GM23248 (cell line): ENCODE measurements at places on chromosomes 1 and 21.

- DNase-seq = no peak
These were observed 43.0 kb upstream of the RAP1A start for GRCh38 chr1:111576547-111576946.

GRCh38 chr1:99992044-99992722 lies 22.4 kb downstream of the SLC35A3 start:
- no peak for DNase-seq

DNA sequence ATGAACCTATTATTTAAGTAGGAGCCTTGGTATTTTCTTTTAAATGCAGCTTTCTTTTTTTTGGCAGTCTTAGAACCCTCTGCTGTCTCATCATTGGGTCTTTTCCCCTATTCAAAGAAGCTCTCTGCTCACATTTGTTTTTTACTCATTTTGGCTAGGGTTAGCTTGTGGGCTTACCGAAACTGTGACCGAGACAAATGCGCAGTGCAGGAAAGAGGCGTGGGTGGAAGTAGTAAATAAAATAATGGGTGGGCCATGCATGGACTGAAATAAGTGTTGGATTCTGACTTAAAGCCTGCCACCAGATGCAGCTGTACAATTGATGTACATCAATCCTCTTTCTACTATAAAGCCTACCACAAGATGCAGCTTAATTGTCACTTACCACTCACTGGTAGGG lies 14.7 kb downstream of the XPR1 start:
- DNase-seq = no peak

DNA sequence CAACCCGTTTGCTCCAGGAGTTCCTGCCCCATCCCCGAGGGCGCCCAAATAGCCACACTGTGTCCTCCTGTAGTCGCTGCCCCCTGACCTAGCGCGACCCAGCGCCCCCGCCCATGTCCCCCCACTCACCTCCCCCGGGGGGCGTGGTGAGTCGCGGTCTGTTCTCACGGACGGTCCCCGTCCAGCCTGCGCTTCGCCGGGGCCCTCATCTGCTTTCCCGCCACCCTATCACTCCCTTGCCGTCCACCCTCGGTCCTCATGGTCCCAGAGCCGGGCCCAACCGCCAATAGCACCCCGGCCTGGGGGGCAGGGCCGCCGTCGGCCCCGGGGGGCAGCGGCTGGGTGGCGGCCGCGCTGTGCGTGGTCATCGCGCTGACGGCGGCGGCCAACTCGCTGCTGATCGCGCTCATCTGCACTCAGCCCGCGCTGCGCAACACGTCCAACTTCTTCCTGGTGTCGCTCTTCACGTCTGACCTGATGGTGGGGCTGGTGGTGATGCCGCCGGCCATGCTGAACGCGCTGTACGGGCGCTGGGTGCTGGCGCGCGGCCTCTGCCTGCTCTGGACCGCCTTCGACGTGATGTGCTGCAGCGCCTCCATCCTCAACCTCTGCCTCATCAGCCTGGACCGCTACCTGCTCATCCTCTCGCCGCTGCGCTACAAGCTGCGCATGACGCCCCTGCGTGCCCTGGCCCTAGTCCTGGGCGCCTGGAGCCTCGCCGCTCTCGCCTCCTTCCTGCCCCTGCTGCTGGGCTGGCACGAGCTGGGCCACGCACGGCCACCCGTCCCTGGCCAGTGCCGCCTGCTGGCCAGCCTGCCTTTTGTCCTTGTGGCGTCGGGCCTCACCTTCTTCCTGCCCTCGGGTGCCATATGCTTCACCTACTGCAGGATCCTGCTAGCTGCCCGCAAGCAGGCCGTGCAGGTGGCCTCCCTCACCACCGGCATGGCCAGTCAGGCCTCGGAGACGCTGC lies 1.1 kb downstream of the HTR6 start:
- DNase-seq = peak; percentile 45

DNA sequence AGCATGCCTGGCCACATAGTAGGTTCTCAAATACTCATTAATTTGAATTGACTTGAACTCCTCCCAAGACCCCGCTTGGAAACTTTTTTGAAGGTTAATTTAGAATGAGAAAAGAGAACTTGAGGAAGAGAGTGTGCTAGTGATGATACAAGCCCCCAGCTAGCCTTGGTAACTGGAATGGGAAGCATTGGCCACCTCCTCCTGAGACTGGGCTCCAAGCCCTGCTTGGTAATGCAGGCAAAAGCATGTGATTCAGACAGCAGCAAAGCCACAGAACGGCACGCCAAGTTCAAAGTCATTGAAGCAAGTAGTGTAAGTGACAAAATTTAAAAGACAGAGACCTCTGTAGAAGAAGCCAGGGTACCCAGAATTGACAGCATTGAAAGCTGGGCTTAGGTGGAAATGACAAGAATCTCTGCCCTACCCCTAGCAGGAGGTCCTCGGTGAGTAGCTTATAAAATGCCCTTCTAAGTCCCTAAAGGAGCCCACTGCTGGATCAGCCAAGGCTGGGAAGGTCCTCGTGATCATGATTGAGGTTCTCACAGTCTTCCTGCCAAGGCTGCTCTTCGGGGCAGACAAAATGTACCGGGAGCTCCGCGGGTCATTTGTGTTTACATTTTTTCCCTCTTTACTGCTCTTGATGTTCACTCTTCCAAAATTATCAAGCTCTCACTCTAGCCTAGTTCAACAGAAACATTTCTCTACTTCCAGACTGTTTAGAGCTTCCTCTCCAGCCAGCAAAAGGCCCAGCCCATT lies 99.4 kb downstream of the TSEN15 start:
- peak; percentile 92 for DNase-seq

GRCh38 chr1:212689758-212690529 lies 9.7 kb downstream of the BATF3 start:
- DNase-seq = no peak

GRCh38 chr1:87950369-87950768 lies 621.7 kb downstream of the LMO4 start:
- no peak for DNase-seq

- DNase-seq = no peak
These were observed 83.7 kb upstream of the KAZN start for GRCh38 chr1:14514739-14515138.

DNA sequence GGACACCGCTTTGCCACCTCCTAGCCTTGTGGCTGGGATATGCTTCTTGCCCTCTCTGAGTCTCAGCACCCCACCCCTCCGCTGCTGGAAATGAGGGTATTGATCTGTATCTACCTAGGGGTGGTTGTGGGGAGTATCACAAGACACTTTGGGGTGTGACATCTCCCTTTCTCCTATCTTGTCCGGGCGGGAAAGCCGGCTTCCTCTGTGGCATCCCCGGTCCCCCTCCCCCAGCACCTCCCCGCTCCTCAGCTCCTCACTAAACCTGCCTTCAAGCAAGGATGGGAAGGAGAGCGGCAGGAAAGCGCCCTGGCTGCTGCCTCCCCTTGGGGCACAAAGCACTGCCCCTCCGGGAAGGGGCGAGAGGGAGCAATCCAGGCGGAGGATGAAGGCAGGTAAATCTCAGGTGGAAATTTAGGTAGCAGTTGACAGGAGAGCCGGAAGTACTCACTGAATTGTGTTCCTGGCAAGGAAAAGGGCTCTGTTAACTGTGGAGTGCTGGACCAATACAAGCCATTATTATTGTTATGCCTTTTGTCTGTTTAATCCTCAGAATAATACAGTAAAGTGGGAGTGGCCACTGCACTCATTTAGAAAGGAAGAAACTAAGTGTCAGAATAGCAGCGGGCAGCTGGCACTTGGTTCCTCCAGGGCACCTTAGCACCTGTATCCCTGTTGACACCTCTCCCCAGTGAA lies 49.0 kb upstream of the LRP8 start:
- DNase-seq = no peak

- DNase-seq = no peak
These were observed 33.5 kb downstream of the CYYR1 start for GRCh38 chr21:26539566-26539965.

DNA sequence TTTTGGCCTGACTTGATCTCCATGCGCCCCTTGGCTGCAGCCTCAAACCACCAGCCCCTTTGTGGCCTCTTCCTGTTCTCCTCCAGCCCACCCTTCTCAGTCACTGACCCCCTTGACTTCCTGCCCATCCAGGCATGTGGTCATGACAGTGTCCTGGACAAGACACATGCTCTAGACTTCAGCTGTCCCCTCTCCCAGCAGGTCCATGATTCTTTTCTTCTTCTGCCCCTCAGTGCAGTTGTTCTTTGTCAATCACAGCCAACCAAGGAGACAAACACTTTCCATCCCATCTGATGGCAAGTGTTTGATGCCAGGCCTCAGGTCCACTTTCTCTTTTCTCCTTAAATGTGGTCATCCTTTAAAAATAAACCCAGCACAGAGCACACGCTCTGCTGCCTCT lies 49.7 kb downstream of the SYT6 start:
- DNase-seq = no peak

GRCh38 chr21:38931291-38931690 lies 125.6 kb downstream of the ETS2 start:
- DNase-seq = no peak

DNA sequence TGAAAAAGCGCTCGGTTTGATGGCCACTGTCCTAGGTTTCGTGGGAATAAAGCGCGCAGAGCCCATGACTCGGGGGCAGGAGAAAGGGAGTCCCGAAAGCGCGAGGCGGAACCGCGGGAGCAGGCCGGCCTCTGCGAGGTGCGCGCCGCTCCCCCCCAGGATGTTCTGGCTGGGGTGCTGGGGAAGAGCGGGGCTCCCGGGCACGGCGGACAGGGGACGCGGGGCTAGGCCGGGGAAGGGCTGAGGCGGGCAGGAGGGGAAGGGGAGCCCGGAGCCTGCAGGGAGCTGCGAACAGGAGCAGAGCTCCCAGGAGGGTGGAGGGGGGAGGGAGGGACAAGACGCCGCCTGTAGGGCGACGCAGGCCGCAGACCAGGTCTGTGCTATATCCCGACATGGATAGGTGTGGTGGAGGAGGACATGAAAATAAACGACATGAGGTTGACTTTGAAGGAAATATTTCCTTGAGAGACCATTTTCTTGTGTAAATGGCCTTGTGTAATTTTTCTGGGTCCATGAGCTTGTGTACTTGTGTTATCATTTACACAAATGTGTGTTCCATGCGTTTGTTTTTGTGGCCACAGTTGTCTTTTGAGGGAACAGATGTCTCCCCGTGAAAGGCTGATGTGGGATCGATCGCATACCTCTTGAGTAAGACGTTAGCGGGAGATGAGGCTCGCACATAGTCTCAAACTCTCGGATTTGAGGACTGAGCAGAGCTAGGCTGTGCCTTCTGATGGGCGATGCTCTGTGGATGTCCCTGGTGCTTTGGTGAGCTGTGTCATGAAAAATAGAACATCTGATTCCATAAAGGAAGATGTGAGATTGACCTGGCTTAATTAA lies 1.3 kb downstream of the PCNT start:
- DNase-seq = peak; percentile 71

- peak; percentile 95 for DNase-seq
These were observed 23.3 kb downstream of the NAV1 start for GRCh38 chr1:201562257-201562656.

DNA sequence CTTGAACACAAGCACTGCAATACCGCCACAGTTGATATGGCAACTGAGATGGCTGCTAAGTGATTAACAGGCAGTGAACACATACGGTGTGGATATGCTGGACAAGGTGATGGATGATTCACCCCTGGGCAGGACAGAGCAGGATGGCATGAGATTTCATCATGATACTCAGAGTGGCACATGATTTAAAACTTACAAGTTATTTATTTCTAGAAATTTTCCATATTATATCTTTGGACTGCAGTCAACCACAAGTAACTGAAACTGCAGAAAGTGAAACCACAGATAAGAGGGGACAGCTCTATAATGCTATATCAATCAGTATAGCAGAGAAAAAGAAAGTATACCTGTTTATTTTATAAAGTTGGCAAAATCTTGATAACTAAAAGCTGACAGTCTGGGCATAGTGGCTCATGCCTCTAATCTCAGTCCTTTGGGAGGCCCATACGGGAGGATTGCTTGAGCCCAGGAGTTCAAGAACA lies 47.9 kb downstream of the PHACTR4 start:
- DNase-seq = peak; percentile 92

GRCh38 chr21:41819236-41819855 lies 52.5 kb upstream of the RIPK4 start:
- DNase-seq = no peak

- DNase-seq = peak; percentile 18
These were observed 31.9 kb downstream of the SERINC2 start for GRCh38 chr1:31444725-31445448.

DNA sequence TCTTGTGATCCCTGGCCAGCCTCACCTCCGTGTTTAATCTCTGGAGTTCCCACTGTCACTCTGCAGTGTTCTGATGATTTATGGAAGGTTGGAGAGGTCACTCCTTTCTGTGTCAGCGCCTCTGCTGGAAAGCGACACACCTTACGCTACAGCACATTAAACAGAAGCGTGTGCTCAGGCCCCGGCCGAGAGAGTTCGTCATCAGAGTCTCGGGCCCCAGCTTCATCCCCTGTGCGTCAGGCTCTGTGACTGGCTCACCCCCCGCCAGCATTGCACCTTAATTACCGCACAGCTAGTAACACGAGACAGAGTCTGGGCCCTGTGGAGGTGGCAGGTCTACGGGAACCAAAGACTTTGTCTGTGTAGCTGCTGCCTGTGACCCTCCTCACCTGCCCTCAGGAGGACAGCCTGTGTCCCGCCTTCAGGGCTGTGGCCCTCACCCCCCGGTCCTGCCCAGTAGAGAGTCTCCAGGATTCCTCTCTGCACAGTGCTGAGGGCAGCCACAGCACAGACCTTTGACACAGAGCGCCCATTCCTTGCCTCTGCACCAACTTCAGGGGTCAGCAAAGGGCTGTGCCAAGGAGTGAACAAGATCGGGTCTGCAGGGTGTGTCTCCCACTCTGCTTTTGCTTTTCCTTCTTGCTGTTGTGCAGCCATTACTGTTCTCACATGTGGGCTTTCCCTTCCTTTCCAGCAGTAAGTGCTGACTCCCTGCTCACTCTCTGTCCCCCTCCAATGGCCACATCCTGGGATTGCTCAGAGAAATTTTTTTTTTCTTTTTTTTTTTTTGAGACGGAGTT lies 157.6 kb downstream of the PGBD5 start:
- DNase-seq = peak; percentile 85

GRCh38 chr21:25421321-25422028 lies 185.8 kb downstream of the MRPL39 start:
- DNase-seq = peak; percentile 65

DNA sequence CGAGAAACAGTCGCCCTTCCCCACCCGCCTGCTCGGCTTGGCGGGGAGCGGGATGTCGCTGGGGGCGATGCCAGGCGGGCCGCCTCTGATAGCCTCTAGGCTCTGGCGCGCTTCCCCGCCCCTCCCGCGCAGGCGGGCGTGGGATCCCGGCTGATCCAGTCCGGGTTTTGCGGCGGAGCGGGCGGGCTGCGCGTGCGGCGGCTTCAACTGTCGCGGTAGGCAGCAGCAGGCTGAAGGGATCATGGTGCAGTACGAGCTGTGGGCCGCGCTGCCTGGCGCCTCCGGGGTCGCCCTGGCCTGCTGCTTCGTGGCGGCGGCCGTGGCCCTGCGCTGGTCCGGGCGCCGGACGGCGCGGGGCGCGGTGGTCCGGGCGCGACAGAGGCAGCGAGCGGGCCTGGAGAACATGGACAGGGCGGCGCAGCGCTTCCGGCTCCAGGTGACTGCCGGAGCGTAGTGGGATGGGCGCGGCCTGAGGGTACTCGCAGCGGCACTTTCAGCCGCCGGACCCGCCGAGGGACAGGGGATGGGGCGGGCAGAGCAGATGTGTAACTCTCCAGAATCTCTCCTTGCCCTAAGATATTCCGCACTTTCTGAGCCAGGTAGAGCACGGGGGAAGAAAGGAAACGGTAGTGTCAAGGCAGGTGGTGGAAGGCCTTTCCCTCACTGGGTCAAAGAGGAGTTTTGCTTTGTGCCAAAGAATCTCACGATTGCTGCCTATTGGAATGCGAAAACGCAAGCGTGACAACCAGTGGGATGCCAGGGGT lies at the start of gene FAAH:
TSS of gene FAAH (plus strand) at position 210 of the 764 bp plus-strand sequence. CDS start at position 242, 32 bp downstream.
- peak; percentile 61 for DNase-seq
